IPS-NIHi11 (cell line): ENCODE measurements at places on chromosomes 1 and 21.

DNA sequence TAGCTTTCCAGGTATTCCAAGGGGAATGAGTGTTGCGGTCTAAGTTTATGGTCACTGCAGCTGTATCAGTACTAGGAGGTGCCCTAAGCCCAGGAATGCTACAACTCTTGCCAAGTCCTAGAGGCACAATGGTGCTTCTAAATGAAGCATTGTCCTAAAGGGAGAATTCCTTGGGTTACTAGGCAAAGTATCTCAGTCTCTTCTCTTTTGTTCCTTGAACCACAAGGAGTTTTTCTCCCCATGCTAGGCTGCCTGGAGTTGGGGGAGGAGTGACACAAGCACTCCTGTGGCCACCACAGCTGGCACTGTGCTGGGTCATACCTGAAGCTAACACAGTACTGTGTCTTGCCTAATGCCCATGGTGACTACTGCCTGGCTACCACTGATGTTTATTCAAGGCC is 50.7 kb downstream of the KMO start:
- DNase-seq, result no peak

GRCh38 chr1:10556430-10557005 is 81.8 kb downstream of the PEX14 start:
- DNase-seq, result no peak

DNA sequence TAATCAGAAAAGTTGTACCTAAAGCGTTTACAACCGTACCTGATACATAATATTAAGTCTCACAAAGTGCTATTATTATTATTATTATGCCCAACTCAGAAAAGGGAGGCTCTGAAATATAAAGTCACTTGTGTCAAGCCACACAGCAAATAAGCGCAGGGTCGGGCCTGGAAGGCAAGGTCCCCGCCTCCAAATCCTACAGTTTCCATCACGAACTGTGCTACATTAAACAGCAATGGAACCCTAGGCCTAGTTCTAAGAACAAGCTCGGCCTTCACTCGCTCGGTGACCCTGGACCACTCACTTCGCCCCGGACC is 549 bp downstream of the PARS2 start:
- peak; percentile 38 for DNase-seq

- DNase-seq, result no peak
These were observed 47.2 kb downstream of the GALNT2 start for GRCh38 chr1:230114237-230114651.

DNA sequence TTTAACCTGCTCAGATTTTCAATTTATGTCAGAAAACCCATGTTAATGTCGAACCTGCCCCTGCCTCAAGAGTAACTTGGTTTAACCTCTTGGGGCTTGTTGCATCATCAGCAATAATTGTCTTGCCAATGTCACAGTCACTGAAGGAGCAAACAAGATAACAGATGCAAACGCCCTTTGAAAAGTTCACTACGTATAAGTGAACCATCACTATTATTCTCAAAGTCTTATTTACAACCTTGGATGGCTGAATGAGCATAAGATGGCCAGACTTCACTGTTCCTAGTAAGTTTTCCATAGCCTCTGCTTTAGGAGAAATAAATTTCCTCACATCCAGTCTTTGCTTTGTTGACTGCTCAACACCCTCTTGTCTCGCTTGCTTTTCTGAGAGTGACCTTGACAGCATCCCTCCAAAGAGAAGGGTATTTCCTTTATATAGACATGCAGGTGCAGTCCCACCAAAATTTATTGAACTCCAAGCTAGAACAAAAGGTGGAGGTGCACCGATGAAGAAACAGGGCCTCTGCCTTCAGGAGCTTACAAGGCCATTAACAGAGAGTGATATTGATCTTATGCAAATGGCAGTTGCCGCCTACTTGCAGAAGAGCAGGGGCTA is 749 bp upstream of the LRIG2 start:
- DNase-seq, result no peak

DNA sequence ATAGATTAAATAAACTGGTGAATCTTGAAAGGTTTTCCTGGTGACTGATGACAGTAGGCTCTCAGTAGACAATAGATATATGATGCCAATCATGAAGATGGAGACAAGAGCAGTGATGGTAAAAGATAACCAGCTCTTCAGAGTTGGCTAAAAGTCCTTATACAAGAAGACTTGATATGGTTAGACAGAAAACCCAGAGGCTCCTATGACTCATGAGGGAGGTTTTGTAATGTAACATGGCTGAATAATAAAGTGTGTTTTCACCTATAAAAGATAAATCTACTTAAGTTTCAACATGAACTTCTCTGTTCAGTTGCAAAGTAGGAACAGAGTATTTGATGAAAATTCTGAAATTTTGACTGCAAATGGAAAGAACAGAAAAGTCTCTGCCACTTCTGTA is 12.7 kb upstream of the CRNN start:
- DNase-seq, result no peak

GRCh38 chr1:84669831-84670230 is 20.4 kb downstream of the SSX2IP start:
- no peak for DNase-seq

DNA sequence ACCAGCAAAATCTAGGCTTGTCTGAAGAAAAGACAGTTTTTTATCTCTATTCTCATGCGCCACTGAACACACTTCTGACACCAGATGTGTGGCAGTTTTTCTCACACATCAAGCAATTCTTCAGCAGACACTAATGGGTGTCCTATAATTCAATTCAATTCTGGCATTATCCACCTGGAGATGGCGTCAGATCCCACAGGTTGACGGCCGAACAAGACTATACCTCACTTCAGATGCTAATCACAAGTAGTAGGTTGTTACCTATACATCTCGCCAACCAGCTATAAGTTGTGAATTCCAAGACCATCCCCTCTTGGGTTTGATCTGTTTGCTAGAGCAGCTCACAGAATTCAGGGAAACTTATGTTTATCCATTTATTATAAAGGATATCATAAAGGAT is 89.9 kb upstream of the ARTN start:
- no peak for DNase-seq

DNA sequence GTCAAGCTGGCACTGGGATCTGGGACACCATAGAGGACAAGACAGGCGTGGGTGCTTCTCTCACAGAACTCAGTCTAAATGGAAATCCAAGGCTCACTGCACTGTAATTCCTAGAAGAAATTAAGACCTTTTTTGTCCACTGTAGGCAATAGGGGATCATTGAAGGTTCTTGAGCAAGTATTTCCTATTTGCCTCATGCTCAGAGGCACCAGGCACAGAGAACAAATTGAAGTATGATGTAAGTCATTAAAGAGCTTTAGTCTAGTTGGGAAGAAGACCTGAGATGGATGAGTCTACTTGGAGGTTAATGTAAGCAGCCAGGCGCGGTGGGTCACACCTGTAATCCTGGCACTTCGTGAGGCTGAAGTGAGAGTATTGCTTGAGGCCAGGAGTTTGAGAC is 34.6 kb downstream of the EIF2D start:
- DNase-seq, result no peak

- peak; percentile 62 for DNase-seq
These were observed 164.6 kb downstream of the ACTL8 start for GRCh38 chr1:17919525-17920439.

DNA sequence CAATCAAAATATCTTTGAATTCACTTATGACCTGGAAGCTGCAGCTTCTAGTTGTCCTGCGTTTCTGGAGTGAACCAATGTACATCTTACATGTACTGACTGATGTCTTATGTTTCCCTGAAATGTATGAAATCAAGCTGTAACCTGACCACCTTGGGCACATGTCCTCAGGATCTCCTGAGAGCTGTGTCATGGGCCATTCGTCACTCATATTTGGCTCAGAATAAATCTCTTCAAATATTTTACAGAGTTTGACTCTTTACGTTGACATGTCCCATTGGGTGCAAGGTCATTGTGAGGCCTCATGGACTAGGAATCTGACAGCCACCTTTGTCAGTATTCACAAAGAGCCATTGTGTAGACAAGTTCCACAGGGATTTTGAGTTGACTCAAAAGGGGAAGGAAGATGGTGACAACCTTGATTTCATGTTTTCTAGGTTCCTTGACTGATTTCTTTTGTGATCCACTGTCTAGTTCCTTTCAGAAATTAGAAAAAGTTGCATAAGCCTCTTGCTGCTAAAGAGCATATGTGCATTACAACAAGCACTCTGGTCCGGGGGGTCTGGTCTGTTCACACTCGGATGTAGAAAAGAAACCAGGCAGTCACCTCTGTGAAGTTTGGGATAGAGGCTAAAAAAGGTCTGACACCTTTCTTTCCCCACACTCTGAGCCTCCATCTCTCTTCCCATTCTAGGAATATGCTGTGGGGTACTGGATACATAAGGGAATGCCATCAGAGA is 10.7 kb downstream of the CHI3L2 start:
- DNase-seq, result no peak

GRCh38 chr21:18424276-18424675 is 20.7 kb upstream of the TMPRSS15 start:
- DNase-seq, result no peak

DNA sequence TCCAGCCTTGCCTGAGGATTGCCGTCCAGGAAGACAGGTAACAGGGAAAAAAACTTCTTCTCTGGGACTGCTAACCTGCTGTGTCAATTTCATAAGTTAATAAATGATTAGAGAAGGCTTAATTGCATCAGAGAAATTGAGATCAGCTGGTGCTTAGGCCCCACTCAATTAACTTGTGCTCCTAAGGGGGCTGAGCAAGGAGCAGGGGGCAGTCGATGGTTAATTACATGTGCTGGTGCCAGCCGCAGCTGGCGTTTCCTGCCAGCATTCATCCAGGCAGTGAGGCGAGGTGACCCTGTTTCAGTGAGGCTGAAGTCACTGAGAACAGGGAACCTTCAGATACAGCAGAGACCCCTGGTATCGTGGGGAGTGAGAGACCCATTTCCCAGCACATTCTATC is 60.0 kb downstream of the FAM163A start:
- DNase-seq, result no peak

DNA sequence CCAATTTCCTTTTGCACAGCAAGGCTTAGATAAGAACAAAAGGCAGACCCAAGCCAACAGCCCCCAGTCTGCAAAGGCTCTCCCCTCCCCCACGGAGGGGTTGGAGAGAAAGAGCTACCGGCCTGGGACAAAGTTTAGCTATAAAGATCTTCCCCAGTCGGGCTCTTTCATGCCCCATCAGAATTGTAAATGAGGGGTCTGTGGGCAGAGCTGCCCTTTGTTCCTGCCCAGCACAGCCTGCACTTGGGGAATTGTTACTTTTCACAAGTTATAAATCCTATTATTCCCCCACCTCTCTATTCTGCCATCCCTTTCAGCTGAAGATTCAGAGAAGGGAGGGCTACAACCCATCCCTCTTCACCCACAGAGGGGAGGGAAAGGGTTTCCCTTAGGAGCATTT is 3.5 kb downstream of the MYCL start:
- peak; percentile 33 for DNase-seq

DNA sequence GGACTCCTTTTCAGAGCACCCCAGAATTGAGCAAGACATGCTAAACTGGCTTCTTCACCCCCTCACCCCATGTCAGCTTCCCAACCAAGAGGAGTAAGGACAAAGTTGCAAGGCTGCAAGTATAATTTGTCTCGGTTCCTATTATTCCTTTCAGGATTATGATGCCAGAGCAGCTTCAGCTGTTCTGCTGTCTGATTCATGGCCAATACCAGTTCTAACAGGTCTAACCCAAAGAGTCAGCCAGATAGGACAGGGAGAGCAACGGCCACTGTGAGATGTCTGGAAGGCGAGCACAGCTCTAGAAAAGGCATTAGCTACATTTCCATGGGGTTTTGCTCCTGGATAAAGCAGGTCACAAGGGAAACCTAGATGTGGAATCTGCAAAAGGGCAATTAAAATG is 53.3 kb upstream of the HOOK1 start:
- no peak for DNase-seq

GRCh38 chr1:93016171-93016570 is 54.9 kb upstream of the DIPK1A start:
- no peak for DNase-seq

- no peak for DNase-seq
These were observed 62.1 kb downstream of the RGS21 start for GRCh38 chr1:192378878-192379277.

- DNase-seq, result no peak
These were observed 39.8 kb upstream of the ZBTB18 start for GRCh38 chr1:244011271-244011670.

DNA sequence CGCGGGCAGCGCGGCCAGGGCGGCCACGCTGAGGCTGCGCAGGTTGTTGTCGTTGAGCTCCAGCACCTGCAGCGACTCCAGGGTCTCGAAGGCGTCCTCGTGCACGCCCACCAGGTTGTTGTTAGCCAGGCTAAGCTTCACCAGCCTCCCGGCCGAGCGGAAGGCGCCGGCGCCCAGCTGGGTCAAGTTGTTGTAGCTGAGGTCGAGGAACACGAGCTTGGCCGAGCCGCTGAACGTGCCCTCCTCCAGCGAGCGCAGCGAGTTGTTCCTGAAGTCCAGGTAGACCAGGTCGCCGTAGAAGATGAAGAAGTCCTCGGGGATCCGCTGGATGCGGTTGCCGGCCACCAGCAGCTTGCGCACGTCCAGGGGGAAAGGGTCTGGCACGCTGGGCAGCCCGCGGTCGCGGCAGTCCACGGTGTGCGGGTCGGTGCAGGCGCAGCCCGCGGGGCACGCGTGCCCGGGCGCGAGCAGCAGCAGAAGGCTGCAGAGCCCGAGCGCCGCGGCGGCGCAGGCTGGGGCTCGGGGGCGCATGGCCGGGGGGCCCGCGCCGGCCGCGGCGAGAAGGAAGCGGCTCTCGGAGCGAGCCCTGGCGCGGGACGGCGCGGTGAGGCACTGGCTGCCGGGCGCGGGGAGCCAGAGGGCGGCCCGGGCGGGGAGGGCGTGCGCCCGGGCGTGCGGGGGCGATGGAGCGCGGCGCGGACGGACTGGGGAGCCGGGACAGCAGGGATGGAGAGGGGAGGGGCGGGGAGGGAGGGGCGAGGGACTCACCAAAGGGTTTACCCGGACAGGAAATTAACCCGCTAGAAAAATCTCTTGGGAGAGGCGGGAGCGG is 524 bp downstream of the LRRC38 start:
- DNase-seq, result peak; percentile 33

DNA sequence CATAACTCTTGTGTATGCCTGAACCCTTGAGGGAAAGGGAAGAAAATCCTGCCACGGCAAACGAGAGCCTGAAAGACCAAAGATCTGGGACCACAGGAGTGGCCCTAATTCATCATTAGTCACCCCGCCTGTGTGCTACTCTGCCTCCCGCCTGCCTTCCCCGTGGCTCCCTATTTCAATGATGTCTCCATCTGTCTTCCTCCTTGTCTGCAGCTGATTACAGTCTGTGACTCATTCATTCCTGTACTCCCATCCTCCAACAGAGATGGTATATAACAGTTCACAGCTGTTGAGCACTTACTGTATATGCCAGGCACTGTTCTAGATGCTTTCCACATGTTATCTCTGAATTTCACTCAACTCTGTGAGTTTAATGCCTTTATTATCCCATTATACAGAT is 96.6 kb downstream of the SEC16B start:
- DNase-seq, result no peak

- DNase-seq, result no peak
These were observed 165.2 kb downstream of the AK5 start for GRCh38 chr1:77446841-77447555.

GRCh38 chr1:228070173-228070572 is 12.3 kb upstream of the ARF1 start:
- no peak for DNase-seq

- DNase-seq, result no peak
These were observed 154.9 kb downstream of the RERE start for GRCh38 chr1:8662380-8663072.

GRCh38 chr1:36890776-36891175 is 143.5 kb downstream of the GRIK3 start:
- no peak for DNase-seq
